AG08396 (cell line): ENCODE measurements at places on chromosomes 11 and 22.

- no peak for DNase-seq
Observed at GRCh38 chr22:49510718-49511117, 317.0 kb downstream of the BRD1 start.

DNA sequence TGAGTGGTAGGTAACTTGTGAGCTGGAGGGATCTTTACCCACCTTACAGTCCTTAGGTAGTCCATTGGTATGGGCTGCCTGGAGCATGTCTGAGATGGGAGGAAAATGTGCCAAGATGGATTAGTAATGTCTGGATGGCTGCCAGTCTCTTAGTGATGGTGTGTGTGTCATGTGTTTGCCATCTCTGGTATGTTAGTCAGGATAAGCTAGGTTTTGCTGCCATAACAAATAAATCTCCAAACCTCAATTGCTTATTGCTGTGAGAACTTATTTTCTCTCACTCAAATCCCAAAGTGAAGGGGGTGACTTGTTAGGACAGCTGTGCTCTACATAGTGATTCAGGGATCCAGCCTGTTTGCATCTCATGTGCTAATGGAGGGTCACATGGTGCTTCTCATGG is 40.9 kb upstream of the MYEOV start:
- peak; percentile 49 for DNase-seq

DNA sequence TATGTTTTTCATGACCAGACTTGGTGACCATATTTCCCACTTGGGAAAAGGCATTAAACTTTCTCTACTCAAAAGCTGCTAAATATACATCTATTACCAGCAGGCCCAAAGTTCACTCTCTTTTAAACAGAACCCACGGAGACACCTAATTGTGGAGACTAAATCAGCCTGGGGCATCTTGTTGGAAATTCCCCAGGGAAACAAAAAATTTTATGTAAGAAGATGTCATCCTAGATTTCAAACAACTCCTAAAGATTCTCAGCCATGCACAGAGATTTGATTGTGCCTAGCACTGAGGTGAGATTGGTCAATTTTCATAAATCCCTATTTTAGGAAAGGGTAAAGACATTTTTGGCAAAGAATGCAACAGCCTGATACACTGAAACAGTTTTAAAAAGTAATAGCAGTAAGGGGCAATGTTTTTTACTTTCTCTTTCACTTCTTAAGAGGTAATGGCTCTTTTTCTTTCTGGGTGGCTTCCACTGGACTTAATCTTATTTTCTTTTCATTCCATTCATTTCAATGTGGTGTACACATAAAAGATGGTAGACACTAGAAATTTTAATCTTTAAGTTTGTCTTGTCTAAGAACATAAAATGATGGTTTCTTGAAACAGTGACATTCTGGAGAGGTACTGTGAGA is 9.6 kb downstream of the OR52N2 start:
- DNase-seq, result no peak

GRCh38 chr22:24427500-24428164 is at the start of gene ADORA2A:
Gene ADORA2A (plus strand): TSS chr22:24427599. CDS start chr22:24433405, 5,806 bp downstream.
- no peak for DNase-seq

GRCh38 chr22:28375761-28376534 is 303.7 kb downstream of the TTC28 start:
- no peak for DNase-seq

DNA sequence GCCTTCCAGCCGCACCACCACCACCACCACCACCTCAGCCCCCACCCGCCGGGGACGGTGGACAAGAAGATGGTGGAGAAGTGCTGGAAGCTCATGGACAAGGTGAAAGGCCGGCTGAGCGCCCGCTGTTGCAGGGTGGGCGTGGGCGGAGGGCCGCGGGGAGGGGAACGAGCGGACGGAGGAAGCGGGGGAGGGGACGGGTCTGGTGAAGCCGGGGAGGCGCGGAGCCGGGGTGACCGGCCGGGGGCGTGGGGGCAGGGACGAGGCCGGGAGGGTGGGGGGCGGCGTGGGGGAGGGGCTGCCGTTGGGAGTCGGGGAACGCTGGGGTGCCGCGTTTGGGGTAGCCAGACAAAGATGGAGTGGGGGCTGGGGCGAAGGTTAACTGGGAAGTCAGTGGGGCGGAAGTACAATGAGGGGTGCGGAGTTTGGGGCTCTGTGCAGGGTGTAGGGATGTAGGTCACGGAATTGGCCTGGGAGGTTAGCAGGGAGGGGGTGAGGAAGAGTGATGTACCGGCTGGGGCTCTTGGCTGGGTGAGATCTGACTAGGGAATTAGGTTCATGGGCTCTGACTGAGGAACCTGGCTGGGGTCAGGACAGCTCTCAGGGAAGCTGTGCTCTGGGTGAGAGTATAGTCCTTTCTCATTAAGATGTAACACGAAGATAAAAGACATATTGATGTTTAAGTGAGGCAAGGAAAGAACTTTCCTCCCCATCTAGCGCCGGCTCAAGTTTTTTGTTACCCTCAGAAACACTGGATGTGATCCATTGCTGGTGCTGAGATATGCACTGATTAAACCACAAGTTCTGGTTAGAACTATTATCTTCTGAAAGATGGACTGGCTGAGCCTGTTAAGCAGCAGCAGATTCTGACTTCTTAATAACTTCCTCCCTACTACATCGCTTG is 624 bp downstream of the CBL start:
- peak; percentile 45 for DNase-seq

GRCh38 chr22:47210112-47210657 is 447.7 kb downstream of the TBC1D22A start:
- no peak for DNase-seq

GRCh38 chr11:2586087-2586792 is 113.6 kb downstream of the KCNQ1OT1 start:
- no peak for DNase-seq

DNA sequence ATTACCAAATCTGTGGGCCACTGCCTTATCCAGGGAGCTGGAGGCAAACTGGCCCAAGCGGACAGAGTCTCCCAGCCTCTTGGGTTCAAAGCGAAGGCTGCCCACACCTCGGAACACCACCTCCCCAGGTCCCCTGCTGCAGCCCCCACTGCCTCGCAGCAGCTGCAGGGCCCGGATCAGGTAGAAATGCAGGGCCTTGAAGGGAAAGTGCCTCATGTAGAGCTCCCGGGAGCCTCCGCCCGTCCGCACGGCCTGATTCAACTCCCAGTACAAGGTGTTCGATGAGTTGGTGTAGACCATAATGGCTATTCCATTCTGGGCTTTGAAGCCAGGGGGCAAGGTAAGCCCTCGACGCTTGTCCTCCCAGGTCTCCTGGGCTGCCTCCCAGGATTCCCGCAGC is 2.0 kb downstream of the ART5 start:
- no peak for DNase-seq

DNA sequence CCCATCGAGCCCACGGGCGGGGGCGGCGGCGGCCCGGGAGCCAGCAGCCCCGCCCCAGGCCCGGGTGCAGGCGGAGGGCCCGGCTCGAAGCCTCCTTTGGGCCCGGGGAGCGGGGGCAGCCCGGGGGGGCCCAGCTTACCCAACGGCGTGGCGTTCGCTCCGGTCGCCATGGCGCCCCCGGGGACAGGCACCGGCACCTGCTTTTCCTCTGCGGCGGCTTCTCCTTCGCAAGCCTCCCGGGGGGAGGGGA is 194 bp downstream of the SF1 start:
- DNase-seq, result no peak

- DNase-seq, result no peak
Observed at GRCh38 chr11:100825626-100826025, 138.5 kb downstream of the ARHGAP42 start.

DNA sequence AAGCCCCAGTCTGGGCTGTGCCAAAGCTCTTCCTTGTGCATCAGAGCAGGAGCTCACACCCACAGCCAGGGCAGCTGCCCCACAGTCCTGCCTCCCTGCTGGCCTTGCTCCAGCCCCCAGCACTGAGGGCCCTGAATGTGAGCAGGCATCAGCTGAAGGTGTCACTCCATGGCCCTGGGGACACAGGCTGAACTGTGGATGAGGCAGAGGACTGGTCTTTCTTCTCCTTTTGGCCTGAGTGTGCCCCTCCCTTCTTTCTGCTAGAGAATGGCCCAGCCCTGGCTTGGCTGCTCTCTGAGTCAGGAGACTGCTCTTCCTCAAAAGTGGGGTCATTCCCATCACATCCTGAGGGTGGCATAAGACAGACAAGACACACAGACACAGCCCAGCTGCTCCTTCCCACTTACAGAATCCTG is 16.2 kb downstream of the OTOG start:
- no peak for DNase-seq

DNA sequence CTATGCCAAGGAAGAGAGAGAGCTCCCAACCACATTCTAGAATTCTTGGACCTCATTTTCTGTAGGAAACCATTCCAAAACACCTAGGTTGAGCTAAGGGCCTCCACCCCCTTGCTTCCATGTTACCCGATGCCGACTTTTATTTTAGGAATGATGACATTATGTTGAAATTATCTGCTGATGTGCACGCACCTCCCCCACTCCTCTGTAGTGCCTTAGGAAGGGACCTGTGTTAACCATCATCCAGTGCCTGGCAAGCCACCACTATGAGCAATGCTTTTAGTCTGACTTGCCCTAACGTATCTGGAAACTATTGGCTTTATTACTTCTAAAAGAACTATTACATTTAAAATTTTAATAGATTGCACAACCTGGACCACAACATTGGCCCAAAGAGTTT is 42.1 kb downstream of the NCAPD3 start:
- peak; percentile 35 for DNase-seq

DNA sequence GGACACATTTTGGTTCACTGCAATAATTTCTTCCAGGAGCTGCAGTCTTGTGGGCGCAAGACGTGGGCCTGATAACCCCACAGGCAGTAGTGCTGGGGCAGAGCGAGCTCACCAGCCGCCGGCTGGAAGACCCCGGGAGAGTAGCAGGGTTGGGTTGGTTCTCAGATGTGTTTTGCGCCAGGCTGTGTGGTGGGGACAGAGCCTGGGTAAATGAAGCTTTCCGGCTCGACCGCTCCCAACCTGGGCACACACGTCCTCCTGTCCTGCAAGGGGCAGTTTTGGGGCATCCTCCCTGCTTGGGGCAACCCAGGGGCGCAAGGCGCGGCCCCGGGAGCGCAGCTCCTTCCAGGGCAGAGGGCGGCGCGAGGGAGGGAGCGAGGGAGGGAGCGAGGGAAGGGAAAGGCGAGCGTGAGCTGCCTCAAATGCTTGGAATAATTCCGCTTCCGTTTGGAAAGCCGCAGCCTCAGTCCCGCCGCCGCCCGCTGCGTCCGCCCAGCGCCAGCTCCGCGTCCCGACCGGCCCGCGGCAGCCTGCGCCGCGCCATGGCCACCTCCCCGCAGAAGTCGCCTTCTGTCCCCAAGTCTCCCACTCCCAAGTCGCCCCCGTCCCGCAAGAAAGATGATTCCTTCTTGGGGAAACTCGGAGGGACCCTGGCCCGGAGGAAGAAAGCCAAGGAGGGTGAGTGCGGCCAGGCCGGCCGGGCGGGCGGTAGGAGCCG is at the start of gene PARVA:
Gene PARVA, plus strand, starts transcription at position 466 of the 718 bp plus-strand sequence. Its CDS starts 77 bp downstream, at position 543.
- DNase-seq, result peak; percentile 80
